Type B pancreatic cell (in vitro differentiated cells): ENCODE measurements at places on chromosomes 12 and 14.

GRCh38 chr14:55271572-55272298 is 514 bp downstream of the FBXO34 start:
- H3K36me3 ChIP-seq, result no peaks in the 10 kb centered on the region
- peak; percentile 73 for DNase-seq
- H3K4me1 ChIP-seq, result peaks cover 32% of the 10 kb centered on the region
- peak overlapping the region; percentile 97 for H3K27ac ChIP-seq

DNA sequence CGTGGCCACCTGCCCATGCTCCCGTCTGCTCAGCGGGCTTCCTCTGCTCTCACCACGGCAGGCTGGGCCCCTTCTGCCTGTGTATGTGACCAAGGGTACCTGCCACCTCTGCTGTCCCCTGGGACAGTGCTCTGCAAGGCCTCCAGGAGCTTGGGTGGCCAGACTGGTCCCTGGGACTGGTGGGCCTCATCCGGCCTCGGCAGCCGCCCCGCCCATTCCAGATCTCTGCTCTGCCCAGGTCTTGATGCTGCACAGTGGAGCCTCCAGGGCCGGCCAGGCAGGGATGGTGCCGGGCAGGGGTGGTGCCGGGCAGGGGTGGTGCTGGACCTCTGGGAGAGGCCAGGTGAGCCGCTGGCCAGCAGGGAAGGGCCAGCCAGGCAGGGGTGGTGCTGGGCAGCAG is 9.0 kb downstream of the FBRSL1 start:
- H3K4me3 ChIP-seq, result no peak overlapping the region
- H3K27me3 ChIP-seq, result no peaks in the 10 kb centered on the region

DNA sequence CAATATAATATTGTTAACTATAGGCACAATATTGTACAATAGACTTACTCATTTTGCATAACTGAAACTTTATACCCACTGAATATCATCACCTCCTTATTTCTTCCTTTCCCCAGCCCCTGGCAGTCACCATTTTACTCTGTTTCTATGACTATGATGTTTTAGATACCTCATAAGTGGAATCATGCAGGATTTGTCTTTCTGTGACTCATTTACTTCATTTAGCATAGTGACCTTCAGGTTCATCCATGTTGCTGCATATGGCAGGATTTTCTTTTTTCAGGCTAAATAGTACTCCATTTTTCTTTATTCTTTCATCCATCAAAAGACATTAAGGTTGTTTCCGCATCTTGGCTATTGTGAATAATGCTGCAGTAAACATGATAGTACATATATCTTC is 18.9 kb downstream of the USP15 start:
- H3K27ac ChIP-seq, result no peak overlapping the region
- no peak for DNase-seq
- no peaks in the 10 kb centered on the region for H3K27me3 ChIP-seq
- peaks cover 11% of the 10 kb centered on the region for H3K4me1 ChIP-seq

- peaks cover 3% of the 10 kb centered on the region for H3K36me3 ChIP-seq
- no peak for DNase-seq
- peaks cover 4% of the 10 kb centered on the region for H3K27me3 ChIP-seq
- peak overlapping the region; percentile 93 for H3K27ac ChIP-seq
Observed at GRCh38 chr12:989751-990660, 1.0 kb upstream of the ERC1 start.
